ENCODE measurements at places on chromosomes 5 and 9.

DNA sequence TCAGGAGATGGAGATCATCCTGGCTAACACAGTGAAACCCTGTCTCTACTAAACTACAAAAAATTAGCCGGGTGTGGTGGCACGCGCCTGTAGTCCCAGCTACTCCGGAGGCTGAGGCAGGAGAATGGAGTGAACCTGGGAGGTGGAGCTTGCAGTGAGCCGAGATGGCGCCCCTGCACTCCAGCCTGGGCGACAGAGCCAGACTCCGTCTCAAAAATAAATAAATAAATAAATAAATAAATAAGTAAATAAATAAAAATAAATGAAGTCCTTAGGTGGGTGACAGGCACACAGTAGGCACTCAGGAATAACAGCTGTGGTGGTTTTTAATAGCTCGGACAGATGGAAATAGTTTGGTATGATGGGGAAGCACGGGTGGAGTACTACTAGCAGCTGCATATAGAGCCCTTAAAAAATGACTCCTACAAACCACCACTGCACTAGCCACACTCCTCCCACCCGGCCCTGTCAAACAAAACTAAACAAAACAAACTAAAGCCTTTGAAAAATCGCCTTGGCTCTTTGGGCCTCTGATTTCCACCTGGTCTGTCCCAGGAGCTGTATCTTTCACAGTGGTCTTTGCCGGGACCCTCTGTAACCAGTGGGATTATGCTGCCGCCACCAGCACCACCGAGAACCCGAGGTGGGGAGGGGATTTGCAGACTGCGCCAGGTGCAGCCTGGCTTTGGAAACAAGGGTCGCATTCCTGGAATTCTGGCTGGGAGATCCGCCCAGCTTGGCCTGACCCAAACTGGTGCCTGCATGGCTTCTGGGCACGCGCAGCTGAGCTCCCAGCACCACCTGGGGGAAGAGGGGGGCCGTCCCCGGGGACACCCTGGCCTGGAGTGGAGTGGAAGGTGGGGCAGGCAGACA is 5.1 kb upstream of the WDR5 start:
- DNase-seq: no peak

- no peak for DNase-seq
Measured at GRCh38 chr5:134634227-134634626, 1.6 kb upstream of the SAR1B start.

DNA sequence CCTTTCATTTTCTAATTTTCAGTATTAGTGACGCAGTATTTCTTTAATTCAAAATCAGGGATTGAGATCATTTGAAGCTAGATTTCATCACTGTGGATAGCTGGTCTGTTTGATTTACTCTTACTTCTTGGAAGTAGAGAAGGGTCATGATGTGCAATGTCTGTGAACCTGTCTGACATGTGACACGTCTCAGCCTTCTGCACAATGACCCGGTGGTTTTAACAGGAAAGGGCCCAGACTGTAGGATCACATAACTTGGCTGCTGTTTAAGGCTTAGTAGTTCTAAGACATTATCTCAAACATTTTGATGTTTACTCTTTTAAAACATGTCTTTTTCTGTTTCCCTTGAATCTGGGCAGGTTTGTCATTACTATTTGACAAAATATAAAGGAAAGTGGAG is 823.3 kb upstream of the NUDT12 start:
- no peak for DNase-seq

DNA sequence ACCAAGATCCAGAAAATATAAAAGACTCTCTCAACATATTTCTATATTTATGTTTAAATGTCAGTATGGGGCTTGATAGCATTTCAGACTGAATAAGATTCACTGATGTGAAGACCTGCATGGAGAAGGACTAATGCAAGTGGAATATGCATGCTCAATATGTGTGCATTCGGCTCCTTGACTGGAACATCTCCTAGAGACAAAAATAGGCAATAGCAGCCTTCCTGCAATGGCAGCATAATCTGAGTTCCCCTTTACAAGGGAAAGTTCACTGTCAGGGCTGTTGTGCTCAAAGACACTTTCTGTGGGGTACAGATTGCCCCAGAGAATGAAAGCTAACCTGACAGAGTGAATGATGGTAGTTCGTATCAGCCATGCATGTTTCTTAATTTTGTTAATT is 42.4 kb downstream of the STARD4 start:
- DNase-seq: no peak

DNA sequence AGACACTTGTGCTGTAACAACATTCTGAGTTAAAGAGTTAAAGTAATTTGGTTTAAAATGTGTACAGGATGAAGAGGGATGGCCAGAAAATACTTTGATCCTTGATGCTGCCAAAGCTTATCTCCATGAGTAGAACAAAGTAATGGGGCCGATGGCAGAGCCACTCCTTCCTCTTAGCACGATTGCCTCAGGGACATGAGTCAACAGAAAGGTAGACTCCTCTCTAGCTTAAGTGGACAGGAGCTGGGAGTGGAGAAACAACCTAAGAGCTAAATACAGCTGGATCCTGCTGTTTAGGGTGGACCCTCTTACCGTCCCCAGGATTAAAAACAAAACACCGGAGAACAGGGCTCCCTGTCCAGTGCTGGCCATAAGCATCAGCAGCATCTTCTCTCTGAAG is 267.3 kb downstream of the IRX1 start:
- DNase-seq: no peak

- no peak for DNase-seq
Measured at GRCh38 chr5:150710165-150710564, 9.3 kb upstream of the RBM22 start.

DNA sequence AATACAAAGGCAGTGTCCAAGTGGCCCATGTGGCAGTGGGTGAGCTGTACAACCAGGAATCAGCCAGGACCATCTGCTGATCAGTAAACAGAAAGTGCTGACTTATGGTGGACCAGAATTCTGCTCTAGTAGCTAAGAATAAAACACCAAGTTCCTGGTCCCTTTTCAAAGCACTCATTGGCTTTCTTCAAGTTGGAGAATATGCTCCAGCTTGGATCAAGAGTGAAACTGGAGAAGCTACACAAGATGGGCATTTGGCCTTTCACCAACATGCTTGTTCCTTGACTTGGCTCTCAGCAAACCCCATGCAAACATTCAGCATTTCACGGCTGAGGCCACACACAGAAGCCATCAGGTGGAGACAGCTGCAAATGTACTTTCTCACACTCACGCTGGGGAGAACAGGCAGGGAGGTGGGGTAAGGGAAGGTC is 32.1 kb downstream of the MARCHF3 start:
- no peak for DNase-seq

GRCh38 chr5:17430241-17430640 is 67.8 kb upstream of the TAF11L2 start:
- no peak for DNase-seq

DNA sequence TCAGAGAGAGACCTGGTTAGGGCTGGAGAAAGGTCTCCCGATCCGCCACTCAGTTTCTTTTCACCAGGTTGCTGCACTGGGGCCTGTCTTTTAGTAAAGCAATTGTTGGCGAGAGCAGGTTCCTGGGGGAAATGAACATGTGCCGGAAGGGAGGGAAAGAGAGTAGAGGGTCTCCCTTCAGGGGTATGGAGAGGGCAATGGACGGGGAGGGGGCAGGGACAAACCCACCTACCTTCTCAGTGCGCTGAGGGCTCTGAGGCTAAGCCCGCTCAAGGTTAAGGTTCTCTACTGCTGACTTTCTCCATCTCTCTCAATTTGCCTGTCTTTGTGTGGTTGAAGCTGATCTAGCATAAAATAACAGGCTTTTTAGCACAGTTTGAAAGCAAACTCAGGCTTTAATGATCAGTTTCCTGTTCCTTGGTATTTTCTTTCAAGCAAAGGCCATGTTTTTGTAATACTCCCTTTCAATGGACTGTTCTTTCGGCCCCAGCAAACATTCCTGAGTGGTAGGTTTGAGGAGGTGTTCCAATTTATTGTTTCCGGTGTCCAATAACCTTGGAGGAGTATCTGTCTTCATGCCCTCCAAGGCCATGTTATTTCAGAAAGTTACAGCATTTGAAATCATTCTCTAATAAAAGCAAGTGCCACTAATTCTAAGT is 25.5 kb upstream of the TRAF1 start:
- no peak for DNase-seq

DNA sequence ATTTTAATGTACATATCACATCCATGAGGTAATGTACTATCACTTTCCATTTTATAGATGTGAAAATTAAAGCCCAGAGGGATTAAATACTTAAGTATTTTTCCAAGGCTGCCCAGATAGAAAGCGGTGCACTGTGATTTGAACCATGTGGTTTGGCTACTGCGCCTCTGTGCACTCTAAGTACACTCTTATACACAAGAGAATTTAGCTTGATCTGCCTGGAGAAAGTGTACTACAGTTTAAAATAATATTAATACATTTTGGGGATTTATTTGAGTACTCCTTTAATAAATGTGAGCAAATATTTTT is 360.4 kb upstream of the ACTBL2 start:
- no peak for DNase-seq

GRCh38 chr9:16458696-16459420 is 411.6 kb downstream of the BNC2 start:
- no peak for DNase-seq

GRCh38 chr5:143373076-143373475 is 30.4 kb downstream of the NR3C1 start:
- DNase-seq: no peak

DNA sequence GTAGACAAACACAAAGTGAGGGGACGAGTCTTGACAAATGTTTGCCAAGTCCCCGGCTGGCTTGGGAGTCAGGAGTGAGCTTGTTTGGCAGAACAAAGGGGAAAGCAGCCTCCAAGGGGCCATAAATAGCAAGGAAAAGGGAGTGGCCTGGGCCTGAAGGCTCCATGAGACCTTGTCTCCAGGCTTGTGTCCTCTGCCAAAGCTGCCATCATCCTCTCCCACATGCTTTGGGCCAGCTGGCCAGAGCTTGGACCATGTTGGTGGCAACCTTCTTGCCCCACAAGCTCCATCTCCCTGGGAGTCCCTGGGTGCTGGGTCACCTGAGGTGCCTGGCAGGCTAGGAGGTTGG is 13.3 kb upstream of the PITX1 start:
- DNase-seq: no peak

DNA sequence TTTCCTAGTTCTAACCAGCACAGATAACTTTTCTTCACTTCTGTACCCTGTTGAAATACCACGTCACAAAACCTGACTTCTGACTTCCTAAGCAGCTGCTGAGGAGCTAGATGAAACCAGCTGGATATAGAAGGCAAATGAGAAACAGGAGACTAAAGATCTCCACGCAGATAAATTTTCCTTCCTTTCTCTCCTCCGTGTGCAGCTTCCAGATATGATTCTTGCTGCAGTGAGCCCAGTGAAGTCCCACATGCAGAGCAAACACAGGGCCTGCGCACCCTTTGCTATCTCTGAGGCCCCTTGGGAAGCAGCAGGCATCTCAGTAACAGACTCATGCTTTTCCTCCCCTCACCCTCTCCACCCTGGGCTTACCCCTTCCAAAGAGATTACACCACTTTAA is 1638.3 kb downstream of the MAT2B start:
- no peak for DNase-seq

- DNase-seq: no peak
Measured at GRCh38 chr5:81909677-81910076, 62.1 kb upstream of the ATG10 start.

GRCh38 chr9:96052686-96053085 is 177.2 kb downstream of the ERCC6L2 start:
- DNase-seq: no peak

GRCh38 chr9:118439441-118439840 is 735.2 kb downstream of the TLR4 start:
- no peak for DNase-seq

GRCh38 chr5:139644001-139644456 is 4.1 kb upstream of the CXXC5 start:
- no peak for DNase-seq

GRCh38 chr5:150703762-150704161 is 2.9 kb upstream of the RBM22 start:
- DNase-seq: no peak

DNA sequence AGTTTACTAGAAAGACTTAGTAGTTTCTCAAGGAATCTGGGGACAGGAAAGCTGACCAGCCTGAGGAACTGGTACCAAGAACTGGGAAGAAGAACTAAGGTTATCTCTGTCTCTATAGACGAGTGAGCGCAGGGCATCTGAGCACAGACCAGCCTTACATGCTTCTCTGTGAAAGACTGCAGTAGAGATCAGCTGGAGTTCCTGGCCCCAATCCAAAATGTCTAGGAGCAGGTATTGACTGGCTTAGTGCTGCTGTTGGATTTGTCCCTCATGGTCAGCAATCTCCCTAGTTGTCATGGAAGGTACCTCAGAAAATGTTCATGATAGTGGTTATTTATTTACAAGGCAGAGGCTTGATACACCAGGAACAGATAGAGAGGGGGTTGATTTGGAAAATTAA is 13.3 kb downstream of the NUP214 start:
- no peak for DNase-seq

DNA sequence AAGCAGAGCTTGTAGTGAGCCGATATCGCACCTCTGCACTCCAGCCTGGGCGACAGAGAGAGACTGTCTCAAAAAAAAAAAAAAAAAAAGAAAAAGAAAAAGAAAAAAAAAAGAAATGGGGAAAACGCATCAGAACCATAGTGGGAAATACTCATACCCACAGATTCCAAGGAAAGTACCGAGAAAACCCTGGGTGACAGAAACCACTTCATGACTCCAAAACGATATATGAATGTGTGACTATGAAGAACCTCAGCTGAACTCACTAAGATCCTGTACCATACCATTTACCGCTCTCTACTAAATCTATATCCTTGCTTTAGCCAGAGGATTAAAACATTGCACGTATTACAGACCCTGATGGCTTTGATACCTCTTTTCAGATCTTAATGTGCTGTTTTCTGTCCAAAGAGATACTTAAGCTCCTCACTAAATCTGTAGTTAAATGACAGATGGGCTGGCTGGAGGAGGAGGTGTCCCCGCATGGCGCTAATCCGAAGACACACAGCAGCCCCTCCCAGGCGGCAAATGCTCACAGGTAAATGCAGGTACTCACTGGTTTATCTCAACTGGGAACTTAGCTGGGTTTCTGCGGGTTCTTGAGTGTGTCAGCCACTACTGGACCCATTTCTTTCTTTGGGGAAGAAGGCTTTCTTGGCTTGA is 2.8 kb downstream of the LPCAT1 start:
- DNase-seq: peak; percentile 1

DNA sequence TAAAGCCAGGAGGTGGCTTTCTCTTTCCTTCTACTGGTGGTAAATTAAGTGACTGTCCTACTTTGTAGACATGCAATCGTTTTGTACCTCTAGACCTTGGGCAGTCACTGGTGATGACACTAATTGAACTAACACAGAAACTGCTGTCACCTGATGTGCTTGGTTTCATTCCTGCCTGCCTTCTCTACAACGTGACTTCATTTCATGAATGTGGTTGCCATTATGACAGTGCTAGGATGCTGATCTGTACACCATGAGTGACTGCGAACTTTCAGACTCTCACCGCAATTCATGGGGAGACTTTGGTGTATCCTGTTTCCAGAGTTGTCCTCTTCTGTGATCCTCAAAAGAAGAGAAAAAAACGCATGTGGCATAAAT is 47.5 kb downstream of the UBE2QL1 start:
- DNase-seq: no peak

DNA sequence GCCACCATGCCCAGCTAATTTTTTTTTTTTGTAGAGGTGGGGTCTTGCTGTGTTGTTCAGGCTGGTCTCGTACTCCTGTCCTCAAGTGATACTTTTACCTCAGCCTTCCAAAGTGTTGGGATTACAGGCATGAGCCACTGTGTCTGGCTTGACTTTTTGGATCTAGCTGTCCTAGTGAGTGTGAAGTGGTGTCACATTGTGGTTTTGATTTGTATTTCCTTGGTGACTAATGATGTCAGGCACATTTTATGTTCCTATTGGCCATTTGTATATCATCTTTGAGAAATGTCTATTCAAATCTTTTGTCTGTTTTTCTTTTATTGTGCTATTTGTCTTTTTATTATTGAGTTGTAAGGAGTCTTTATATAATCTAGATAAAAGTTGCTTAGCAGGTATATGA is 53.5 kb upstream of the MCCC2 start:
- DNase-seq: no peak

Data from stimulated activated naive CD8-positive, alpha-beta T cell treated with anti-CD3 and anti-CD28 coated beads, Interleukin-15, Interleukin-2, amounts not matched to agents 100 U/mL and 50 U/mL, for 24 hours (primary cell).